Kidney (tissue), 22 donors: ENCODE measurements at places on chromosomes 11 and 22. TPM values are rescaled to one million over a fixed set of nuclear protein-coding genes. Genes with fewer than 3 reads are reported as not detected.

LRRC74B gene
- not detected for polyA plus RNA-seq

RAPSN gene
- 0.28 TPM for polyA plus RNA-seq

RNH1 gene
- polyA plus RNA-seq = 171 TPM

GVQW3 gene
- polyA plus RNA-seq = 1.4 TPM

MS4A12 gene
- polyA plus RNA-seq = not detected

ADORA2A gene
- 6.1 TPM for polyA plus RNA-seq

MS4A15 gene
- polyA plus RNA-seq = not detected

KLHDC7B gene
- 1.4 TPM for polyA plus RNA-seq

PARVB gene
- 51.1 TPM for polyA plus RNA-seq

OR2D2 gene
- not detected for polyA plus RNA-seq

NXPE1 gene
- polyA plus RNA-seq = not detected

- DNase-seq = peak; percentile 78
Measured at GRCh38 chr22:46738647-46739093, 618 bp upstream of the CERK start.

DNA sequence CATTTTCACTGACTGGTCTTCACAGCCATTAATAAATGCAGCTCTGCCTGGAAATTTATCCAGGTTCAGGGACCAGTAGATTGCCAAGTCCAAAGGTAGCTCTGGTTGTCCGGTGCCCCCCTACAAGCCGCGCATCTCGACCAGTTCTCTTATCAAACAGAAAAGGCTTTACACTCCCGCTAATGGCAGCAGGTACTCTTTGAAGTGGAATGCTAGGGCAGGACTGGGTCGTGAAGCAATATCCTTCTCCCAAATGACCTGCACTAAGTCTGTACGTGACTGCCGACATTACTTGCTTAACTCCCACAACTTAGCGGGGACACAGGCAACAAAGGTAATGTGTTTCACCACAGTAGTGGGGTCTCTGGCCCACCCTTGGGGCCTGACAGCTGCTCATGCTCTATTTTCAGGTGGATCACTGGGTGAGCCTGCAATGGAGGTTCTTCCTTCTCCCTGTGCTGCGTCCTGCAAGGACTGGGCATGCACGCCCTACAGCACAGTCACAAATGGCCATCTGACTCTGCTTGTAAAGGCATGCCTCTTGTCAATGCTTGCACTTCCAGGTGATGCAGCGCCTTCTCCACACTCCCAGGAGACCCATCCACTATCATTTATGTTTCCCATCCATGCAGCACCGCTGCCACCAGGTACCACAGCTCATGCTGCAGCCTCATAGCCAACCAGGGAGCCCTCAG, 96.1 kb upstream of the CTSC start:
- no peak for DNase-seq

- DNase-seq = no peak
Measured at GRCh38 chr11:32531528-32531927, 52.1 kb upstream of the EIF3M start.

DNA sequence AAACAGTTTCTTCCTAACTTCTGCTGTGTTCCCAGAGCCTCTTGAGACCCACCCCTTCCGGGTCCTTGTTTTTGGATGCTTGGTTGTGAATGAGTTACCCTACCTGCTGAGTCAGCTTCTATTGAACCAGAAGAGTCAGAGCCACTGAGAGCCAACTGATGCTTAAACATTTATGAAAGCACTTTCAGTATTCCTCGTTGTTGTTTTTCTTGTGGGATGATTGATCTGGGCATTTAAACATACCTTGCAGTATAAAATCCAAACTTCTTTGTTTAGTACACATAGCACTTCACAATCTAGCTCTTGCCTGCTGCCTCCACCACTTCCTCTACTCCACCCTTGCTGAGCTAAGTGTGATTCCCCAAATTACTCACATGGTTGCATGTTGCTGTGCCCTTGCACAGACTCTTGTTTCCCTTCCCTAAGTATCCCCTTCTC, 5.5 kb downstream of the PRSS23 start:
- no peak for DNase-seq

GRCh38 chr11:93784935-93785360, 866 bp downstream of the MED17 start:
- DNase-seq = peak; percentile 18

DNA sequence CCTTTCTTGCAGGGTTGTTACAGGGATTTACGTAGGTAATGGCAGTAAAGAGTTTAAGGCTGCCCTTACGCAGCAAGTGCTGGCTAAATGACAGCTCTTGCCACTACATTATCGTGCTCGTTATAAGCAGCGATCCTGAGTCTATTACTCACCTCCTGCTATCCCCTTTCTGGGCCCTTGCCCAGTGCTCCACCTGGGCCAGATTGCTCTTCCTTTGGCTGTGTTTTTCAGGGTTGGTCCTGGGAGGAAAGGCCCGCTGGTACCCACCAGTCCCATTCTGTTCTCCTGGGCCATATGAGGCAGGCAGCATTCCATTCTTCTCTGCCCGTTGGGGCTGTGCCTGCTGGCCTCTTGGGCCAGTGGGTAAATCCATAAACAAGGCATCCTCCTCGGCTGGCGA, 87.5 kb downstream of the C11orf58 start:
- no peak for DNase-seq

GRCh38 chr22:47102081-47102480, 339.6 kb downstream of the TBC1D22A start:
- no peak for DNase-seq

DNA sequence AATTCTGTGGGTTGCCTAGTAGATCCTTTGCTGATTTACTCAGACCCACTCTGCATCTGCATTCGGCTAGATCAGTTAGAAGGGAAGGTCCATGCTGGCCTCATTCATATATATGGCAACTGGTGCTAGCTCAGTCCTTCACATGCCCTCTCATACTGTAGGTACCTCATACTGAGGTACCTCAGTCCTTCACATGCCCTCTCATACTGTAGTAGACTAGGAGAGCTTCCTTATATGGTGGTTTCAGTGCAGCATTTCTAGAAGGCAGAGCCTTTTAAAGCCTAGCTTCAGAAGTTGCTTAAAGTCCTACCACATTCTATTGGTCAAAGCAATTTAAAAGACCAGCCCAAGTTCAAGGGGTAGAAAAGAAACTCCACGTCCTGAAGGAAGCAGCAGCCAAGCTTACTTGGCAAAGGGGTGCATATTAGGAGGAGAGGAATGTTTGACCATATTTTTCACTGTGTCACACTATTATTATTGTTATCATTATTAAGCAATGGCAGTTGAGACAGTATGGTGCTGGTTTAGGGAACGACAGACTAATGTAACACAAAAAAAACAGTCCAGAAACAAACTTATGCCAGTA, 356.4 kb downstream of the DYNC2H1 start:
- DNase-seq = no peak

GRCh38 chr11:130474637-130475400, 26.4 kb downstream of the ADAMTS15 start:
- DNase-seq = no peak

DNA sequence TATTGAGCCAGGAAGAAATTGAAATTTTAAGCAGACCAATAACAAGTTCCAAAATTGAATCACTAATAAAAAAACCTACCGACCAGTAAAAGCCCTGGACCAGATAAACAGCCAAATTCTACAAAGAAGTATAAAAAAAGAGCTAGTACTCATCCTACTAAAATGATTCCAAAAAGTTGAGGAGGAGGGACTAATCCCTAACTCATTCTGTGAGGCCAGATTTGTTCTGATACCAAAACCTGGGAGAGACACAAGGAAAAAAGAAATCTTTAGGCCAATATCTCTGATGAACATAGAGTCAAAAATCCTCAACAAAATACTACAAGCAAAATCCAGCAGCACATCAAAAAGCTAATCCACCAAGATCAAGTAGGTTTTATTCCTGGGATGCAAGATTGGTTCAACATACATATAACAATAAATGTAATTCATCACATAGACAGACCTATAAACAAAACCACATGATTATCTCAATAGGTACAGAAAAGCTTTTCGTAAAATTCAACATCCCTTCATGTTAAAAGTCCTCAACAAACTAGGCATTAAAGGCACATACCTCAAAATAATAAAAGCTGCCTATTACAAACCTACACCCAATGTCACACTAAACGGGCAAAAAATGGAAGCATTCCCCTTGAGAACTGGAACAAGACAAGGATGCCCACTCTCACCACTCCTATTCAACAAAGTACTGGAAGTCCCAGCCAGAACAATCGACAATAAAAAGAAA, 13.1 kb downstream of the OR52A5 start:
- DNase-seq = no peak

DNA sequence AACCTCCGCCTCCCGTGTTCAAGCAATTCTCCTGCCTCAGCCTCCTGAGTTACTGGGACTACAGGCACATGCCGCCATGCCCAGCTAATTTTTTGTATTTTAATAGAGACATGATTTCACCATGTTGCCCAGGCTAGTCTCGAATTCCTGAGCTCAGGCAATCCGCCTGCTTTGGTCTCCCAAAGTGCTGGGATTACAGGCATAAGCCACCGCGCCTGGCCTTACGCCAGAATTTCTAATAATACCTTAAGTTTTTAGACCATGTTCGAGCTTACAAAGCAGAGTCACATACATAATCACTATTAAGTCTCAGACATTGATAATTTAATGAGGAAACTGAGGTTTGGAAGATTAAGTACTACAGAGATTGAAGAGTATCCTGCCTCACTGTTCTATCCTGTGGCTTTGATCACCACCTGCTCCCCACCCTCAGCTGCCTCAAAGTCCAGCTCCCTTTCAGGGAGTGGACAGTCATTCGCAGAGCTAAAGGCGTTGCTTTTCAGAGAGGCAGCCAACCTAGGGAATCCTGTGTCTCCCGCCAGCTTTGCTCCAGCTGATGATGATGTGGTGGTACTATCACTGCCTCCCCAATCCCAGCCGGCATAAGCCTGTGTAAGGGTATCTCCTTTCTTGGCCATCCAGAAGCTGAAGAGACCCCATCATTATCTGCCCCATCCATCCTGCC, 7.7 kb downstream of the UBASH3B start:
- no peak for DNase-seq

DNA sequence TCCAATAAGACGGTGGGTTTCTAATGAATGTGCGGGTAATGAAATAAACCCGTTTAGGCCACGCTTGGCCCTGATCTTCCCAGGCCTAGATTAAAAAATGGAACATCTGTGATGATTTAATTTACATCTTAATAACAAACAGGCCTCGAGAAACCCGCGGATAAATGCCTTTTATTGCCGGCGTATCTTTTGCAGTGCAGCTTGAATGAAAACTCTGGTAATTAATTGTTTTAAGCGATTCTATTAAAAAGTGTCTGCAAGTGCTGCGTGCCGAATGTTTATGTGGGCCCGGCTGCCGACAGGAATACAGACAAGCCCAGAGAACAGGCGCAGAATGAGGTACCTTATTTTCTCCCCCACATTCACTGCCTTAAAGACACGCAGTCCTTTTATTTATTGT, 420.7 kb downstream of the MN1 start:
- no peak for DNase-seq

DNA sequence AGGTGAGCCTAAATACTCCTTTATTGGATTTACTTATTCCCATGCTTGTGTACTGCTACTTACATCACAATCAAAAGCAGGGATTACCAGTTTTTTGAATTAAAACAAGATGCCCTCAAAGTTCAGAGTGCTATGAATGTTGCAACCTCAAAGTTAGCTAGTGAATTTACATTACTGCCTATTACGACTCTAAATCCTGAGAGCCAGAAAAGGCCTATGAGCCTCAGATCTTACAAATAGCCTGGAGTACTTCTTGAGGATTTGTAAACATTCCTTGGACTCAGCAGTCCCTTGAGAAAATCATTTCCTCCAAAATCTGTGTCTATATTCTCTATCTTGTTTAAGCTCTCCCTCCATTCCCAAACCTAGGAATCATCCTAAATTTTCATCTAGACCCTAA, 25.5 kb downstream of the CHORDC1 start:
- no peak for DNase-seq

DNA sequence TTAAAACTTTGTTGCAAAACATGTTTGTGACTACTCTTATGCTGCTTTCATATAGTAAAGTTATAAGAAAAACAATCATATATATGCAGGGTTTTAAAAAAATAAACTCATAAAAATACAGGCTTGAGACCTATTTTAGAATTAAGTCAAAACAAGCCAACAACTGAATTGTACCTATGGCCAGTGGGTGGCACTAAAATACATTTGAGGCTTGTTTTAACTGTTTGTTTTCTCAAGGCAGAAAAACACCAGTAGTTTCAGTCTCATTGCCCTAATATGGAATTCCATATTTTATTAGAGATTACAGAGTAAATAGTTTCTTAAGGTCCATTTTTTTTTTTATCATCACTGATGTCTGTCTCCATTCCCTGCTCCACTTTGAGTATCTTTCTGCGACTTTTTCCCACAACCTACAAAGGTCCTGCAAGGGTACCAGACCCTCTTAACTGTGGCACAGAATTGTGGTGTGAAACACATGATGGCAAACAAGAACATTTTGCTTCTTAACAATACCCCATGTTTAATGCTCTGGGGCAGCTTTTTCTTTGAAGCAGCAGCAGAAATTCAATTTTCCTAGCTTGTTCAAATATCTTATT, 8.5 kb upstream of the CCDC89 start:
- no peak for DNase-seq

- no peak for DNase-seq
Measured at GRCh38 chr11:121057922-121058321, 34.0 kb downstream of the TBCEL start.

DNA sequence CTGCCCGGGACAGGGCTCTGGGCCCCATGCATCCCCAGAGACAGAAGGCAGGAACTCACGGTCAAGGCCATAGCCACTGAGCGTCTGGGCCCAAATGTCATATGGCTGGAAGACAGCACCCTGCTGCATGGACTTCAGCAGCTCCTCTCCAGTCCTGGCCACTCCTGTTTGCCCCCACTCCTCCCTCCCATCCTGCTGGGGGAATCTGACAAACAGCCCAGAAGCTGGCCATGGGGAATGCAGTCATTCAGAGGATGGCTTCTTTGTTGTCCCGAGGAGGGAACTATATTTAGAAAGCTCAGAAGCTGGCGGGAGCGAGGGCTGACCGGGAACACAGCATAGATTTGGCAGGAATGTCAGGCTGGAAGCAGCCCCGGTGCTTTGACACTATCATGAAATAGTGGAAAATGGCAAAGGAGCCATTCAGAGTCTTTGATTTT, 35.0 kb downstream of the DKK3 start:
- peak; percentile 37 for DNase-seq

GRCh38 chr11:125975634-125976033, 29.8 kb downstream of the VSIG10L2 start:
- DNase-seq = no peak

GRCh38 chr22:18152519-18152918, 2.5 kb downstream of the USP18 start:
- DNase-seq = no peak
